SW480 (cell line): ENCODE measurements at places on chromosomes 5 and 9.

DNA sequence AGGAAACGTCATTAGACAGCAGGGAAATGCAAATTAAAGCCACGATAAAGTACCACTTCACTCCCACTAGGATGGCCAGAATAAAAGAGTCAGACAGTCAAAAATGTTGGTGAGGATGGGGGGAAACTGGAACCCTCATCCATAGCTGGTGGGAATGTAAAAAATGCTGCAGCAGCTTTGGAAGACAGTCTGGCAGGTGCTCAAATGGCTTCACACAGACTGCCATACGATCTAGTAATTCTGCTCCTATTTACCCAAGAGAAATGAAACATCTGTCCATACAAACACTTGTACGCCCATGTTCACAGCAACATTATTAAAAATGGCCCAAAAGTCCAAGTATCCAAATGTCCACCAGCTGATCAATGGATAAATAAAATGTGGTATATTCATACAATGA lies 158.9 kb upstream of the PHYKPL start:
- DNase-seq: no peak

DNA sequence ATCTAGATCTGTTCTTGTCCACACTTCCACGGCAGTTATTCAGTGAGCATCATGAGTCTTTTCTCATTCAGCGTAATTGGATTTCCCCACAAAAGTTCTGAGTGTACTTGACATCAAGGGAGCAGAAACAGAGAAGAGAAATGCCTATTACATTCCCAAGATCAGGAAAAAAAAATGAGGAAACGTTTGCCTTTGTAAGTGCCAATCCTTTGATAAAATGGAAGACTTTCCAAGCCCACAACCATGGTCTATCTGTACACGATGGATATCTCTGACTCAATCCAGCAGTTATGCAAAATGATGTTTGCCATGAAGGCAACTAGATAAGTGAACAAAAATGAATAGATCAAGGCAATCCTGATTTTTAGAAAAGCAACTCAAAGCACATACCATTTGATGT lies 235.9 kb downstream of the DOCK8 start:
- no peak for DNase-seq

DNA sequence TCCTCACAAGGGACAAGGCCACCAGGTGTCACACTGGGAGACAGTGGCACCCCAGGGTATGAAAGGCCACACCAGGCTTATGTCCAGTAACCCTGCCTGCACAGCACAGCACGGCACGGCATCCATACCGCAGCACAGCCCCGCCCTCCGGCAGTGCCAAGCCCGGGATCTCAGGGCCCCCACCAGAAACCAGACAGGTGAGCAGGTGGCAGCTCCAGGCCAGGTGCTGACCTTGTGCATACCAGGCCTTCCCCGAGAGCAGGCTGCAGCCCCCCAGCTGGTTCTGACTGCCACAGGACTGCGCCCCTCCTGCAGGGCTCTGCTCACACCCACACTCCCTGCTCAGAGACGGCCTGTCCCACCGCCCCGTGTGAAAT lies 56.5 kb downstream of the ADAMTS2 start:
- no peak for DNase-seq

GRCh38 chr5:137636830-137637714 lies 98.8 kb downstream of the KLHL3 start:
- no peak for DNase-seq

GRCh38 chr9:95363051-95363841 lies 45.7 kb upstream of the FANCC start:
- no peak for DNase-seq

DNA sequence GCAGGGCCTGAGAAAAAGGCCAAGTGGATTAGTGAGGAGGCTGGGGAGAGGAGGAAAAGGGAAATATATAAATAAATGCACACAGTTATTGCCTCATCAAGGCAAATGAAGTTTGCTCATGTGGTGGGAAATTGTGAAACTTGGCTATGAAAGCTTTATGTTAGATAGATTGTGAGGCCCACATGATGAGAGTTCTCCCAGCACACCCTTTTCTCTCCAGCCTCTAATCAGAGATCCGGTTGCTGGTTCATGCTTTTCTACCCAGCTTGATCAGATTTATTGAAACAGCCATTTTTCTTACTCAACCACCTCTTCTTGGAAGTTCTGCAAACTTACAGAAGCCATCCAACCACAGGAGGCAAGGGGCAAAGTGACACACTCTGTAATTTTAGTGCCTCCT lies 125.8 kb upstream of the KLF4 start:
- DNase-seq: no peak

GRCh38 chr9:91060520-91061343 lies 259.1 kb downstream of the SYK start:
- peak; percentile 89 for DNase-seq

DNA sequence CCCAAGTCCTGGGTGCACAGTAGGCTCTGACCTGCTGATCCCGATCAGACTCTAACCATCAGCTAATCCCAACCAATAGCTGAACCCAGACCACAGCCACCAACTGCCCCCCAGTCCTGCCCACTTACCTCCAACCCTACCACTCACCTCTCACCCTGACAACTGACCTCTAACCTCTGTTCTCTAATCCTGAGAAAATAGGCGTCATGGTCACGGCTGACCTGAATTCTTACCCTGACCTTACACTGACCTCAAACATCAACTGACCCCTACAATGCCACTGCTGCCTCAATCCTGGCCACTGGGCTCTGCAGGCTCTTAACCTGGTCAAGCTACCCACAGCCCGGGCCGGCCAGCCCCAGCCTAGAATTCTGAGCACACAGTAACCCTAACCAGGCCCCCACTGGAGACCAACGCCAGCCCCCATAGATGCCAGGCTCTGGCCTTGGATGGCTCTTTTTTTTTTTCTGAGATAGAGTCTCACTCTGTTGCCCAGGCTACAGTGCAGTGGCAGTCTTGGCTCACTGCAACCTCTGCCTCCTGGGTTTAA lies 63.8 kb upstream of the ASS1 start:
- DNase-seq: no peak

- DNase-seq: no peak
Measured at GRCh38 chr9:70257502-70257901, 1.3 kb upstream of the SMC5 start.

DNA sequence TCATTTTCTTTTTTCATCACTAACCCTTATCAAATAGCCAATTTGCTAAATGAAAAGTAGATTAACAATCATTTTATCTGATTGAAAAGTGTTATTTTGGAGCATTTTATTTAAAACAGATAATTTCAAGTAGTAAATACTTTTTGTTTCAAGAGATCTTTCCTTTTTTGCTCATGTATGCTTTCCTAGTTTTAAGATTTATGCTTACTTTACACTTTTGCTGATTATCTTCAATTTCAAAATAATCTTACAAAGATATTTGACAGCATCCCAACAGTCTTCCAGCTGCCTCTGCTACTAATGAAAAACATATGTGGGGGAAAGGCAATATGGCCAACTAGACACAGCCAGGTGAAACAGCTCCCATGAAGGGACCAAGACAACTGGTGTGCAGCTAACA lies 1027.3 kb upstream of the CDH9 start:
- no peak for DNase-seq
